Cerebellar nuclear complex (tissue), 1 donor: ENCODE measurements at places on chromosomes 4 and X.

DNA sequence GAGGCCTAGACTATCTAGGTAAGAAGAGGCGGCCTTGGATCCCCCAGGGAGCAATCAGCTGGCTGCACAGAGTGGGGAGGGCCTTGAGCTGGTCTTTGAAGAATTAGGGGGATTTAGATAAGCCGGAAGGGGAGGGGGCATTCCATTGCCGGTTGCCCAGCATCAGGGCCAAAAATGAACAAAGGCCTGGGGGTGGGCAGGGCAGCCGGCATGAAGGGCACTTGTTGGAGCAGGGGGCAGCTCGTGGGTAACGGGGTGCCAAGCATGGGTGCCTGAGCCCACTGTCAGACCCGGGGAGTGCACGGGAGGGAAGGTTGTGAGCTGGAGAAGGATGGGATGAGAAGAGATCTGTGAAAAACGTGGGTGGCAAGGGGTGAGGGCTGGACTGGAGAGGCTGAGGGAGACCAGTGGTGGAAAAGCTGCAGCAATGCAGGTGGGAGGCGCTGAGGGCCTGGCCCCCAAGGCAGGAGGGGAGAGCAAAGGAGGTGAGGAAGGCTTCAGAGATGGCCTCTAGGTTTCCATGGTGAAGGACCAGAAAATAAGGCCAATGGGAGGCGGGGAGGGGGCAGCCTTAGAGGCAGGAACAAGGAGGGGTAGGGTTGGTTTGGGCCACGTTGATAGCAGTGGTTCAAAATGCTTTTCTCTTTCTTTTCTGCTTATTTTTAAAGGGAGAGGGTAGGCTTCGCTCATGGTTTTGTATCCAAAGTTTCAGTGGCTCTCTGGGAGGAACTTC, 8.6 kb downstream of the KLF3 start:
- DNase-seq, result no peak

DNA sequence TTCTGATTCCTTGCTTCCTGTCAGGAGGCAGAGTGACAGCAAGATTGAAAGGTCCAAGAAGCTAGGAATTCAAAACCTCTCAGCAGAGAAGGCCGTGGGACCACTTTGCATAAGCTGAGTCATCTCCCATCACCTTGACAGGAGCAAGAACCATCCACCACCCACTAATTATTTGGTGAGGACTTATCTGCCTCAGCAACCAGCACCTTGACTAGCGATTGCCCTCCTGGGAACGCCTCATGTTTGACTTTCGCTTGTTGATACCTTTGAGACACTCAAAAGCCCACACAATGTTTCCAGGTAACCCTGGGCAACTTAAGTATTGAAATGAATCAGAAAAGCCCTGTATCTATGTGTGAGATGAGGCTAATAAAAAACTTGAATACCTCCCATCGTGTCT, 233.5 kb upstream of the GYPA start:
- DNase-seq, result no peak

- no peak for DNase-seq
Observed at GRCh38 chr4:137531986-137532868, at the start of gene PCDH18. Gene PCDH18, minus strand, starts transcription at chr4:137532494. Its CDS starts 406 bp downstream, at chr4:137532088.

DNA sequence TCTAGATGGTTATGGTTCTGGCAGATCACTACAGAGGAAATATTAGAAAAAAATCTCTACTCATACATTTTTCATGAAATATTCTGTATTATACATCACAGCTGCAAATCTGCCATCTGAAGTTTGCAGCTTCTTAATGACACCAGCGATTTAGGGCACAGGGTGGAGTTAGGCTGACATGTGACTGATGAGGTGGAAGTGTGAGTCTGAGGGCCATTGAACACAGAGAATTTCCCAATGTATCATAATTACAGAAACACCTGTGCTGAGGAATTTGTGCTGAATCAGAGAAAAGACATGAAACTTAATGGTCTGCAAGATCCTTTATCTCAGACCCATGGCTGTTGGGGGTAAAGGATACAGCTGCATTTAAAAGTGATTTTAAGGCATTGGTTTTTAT, 2025.6 kb upstream of the AGA start:
- no peak for DNase-seq

DNA sequence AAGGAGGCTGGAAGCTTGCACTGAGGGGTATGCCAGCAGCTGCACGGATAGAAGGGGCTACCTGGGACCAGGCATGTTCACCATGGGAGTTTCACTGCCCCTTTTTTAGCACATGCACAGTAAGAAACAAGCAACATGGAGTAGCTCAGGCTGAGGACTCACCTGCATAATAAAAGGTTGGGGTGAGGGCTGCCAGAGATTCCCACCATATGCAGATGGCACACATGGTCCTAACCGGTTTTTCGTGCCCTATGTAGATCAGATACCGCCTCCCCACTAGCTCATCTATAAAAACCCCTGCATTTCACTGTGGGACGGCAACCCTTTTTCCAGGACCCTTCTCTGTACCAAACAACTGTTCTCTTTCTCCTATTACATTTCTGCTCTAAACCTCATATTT, 97.0 kb upstream of the LANCL3 start:
- DNase-seq, result no peak

DNA sequence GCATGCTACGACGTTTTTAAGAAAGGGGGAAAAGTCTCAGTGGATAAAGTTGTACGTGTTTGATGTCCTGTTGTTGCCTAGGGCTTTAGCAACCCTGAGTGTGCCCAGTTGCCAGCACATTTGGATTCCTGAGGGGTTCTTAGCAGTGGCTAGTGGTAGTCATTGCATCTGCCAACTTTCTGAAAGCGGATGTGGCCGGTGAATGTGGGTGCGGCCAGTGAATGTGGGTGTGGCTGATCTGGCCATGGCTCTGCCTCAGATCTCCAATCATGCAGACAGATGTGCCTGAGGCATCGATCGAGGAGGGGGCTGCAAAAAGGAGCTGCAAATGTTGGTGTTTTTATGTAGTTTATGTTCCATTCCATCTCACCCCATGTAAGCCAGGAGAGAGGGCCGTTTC, 41.5 kb upstream of the FAT1 start:
- no peak for DNase-seq

DNA sequence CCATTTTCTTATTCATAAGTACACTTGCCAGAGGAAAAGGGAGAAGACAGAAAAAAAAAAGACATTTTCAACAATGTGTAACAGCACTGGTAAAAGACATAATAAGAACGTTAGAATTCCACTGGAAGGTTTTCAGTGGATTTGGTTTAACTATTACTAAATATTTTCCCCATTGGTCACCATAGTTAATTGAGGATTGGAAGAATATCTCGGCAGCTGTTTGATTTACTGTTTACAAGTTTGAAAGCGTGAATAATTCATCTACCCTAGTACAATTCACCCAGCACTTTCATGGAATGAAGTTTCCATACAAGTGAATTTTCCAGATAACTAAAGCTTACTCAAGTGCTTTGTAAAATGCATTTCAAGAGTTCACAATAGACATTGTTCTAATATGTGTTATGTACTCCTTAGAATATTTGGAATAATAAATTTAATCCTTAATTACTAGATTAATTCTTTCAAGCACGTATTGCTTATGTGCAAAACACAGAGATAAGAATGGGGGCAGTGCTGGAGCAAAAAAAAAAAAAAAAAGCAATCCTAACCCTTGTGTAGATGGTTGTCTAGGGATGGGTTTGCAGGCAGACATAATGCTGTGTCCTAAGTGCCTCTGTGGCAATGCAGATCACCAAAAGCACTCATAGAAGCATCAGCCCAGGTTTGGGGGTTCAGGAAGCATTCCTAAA, 57.1 kb downstream of the ENPEP start:
- no peak for DNase-seq

- DNase-seq, result no peak
Observed at GRCh38 chr4:33226133-33226532, 2506.0 kb downstream of the PCDH7 start.
